ENCODE measurements at places on chromosomes 1 and 21. TPM values are rescaled to one million over a fixed set of nuclear protein-coding genes. Genes with fewer than 3 reads are reported as not detected.

DNA sequence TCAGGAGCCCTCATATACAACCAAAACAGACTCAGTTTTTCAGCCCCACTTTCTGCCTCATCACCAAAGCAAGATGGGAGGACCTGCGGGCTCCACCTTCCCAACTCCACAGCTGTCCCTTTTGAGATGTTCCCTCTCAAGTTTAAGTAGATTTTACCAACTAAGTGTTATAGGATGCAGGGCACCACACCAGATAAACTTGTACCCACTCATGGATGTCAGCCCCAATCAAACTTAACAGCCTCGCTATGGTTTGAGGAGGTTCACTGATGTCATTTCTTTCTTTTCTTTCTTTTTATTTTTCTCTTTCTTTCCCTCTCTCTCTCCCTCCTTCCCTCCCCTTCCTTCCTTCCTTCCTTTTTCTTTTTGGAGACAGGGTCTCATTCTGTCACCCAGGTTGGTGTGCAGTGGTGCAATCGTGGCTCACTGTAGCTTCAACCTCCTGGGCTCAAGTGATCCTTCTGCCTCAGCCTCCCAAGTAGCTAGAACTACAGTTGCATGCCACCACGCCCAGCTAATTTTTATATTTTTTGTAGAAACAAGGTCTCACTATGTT is 13.4 kb downstream of the CD58 start:
- no peaks in the 10 kb centered on the region for H3K27me3 ChIP-seq
- peak overlapping the region; percentile 90 for H3K27ac ChIP-seq
- no peak for DNase-seq
- peaks cover 7% of the 10 kb centered on the region for H3K36me3 ChIP-seq
- H3K4me1 ChIP-seq: peaks cover 88% of the 10 kb centered on the region
- H3K4me3 ChIP-seq: peak overlapping the region; percentile 82

GRCh38 chr1:161324020-161324419 is 9.8 kb downstream of the SDHC start:
- no peak overlapping the region for H3K27ac ChIP-seq
- peaks cover 20% of the 10 kb centered on the region for H3K36me3 ChIP-seq
- DNase-seq: no peak
- H3K27me3 ChIP-seq: no peaks in the 10 kb centered on the region

GRCh38 chr1:81192647-81193642 is 607.8 kb upstream of the ADGRL2 start:
- H3K27ac ChIP-seq: no peak overlapping the region
- H3K36me3 ChIP-seq: no peaks in the 10 kb centered on the region
- no peak overlapping the region for H3K4me3 ChIP-seq
- DNase-seq: no peak

DNA sequence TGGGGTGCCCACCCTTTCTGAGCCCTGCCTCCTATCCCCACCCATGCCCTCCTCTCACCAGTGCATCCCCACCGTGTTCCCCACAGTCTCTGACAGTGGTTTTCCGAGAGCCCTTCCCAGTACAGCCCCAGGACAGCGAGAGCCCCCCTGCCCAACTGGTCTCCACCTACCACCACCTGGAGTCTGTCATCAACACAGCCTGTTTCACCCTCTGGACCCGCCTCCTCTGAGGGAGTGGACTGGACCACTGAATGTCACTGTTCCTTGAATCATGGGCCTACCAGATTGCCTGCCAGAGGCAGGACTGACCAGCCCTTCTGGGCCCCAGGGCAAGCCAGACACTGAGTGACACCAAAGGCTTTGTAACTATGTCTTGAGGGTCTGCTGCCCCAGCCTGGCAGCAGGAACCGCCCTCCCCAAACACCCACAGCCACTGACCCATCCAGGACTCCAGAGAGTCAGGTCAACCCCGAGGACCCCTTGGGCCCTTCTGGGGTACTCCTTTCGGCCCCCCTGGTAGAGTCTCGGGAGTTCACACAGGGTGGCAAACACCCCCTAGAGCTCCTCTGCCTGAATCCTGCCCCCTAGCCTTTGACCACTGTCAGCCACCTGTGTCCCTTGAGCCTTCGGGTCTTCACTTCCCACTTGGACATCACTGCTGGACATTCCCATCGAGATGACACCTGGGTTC is 3.3 kb downstream of the HYI start:
- no peak overlapping the region for H3K4me3 ChIP-seq
- no peak for DNase-seq
- peaks cover 11% of the 10 kb centered on the region for H3K36me3 ChIP-seq

DNA sequence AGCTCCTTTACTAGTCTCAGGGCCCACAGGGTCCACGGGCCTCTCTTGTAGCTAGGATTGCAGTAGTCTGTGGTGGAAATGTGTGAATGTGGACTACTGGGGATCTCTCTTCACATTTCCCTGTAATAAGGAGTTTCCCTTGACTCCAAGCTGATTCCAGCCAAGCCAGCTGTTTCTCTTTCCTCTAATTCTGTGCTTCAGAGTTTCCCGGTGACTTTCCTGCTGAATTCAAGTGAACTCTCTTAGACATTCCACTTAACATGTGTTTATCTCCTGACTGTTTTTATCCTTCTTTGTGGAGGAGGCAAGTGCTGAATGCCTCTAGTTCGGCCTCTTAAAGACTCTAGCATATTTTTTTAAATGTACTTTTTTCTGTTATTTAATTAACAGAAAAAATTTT is 354.0 kb upstream of the RGS18 start:
- no peaks in the 10 kb centered on the region for H3K36me3 ChIP-seq
- H3K27ac ChIP-seq: no peak overlapping the region
- H3K27me3 ChIP-seq: no peaks in the 10 kb centered on the region
- DNase-seq: no peak
- no peak overlapping the region for H3K4me3 ChIP-seq
- no peaks in the 10 kb centered on the region for H3K4me1 ChIP-seq

GRCh38 chr1:230792691-230793462 is 45.7 kb downstream of the CAPN9 start:
- peaks cover 23% of the 10 kb centered on the region for H3K27me3 ChIP-seq
- no peak for DNase-seq
- H3K36me3 ChIP-seq: no peaks in the 10 kb centered on the region
- H3K4me1 ChIP-seq: peaks cover 3% of the 10 kb centered on the region
- no peak overlapping the region for H3K27ac ChIP-seq

- H3K27me3 ChIP-seq: peaks cover 25% of the 10 kb centered on the region
- no peaks in the 10 kb centered on the region for H3K4me1 ChIP-seq
- no peak for DNase-seq
Measured at GRCh38 chr1:39642796-39643195, 3.4 kb upstream of the HEYL start.

DNA sequence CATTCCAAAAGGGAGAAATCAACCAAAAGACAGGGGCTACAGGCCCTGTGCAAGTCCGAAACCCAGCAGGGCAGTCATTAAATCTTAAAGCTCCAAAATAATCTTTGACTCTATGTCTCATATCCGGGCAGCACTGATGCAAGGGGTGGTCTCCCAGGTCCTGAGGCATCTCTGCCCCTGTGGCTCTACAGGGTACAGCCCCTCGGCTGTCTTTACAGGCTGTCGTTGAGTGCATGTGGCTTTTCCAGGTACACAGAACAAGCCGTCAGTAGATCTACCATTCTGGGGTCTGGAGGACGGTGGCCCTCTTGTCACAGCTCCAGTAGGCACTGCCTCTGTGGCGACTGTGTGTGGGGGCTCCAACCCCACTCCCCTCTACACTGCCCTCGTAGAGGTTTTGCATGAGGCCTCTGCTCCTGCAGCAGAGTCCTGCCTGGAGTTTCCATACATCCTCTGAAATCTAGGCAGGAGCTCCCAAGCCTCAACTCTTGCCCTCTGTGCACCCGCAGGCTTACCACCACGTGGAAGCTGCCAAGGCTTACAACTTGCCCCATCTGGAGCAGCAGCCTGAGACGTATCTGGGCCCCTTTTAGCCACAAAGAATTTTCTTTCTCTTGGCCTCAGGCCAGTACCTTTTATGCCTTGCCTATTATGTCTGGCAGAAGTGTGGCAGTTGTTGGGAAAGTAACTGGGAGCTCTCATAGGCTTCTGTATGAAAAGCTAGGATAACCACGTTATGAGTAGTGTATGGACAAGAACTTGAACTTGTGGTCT is 52.5 kb downstream of the POU2F1 start:
- H3K36me3 ChIP-seq: no peaks in the 10 kb centered on the region
- peaks cover 49% of the 10 kb centered on the region for H3K4me1 ChIP-seq
- H3K27me3 ChIP-seq: no peaks in the 10 kb centered on the region
- no peak overlapping the region for H3K27ac ChIP-seq
- no peak for DNase-seq

The LRRIQ3 gene
- 0.82 TPM for total RNA-seq

DNA sequence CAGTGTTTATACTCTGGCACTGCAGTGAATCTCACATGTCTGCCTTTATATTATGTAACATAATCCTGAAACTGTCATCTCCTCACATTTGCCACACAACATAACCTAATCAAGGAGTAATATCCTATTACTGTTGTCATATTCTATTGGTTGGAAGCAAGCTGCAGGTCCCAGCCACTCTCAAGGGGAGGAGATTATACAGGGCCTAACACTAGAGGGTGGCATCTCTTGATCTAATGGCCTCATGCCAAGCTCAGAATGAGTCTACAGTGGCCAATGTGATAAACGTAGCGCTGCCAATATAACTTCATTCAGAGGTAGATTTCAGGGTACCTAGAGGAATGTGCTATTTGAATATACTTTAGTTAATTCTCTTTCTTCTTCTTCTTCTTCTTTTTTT is 166.8 kb downstream of the BACH1 start:
- H3K27me3 ChIP-seq: no peaks in the 10 kb centered on the region
- H3K36me3 ChIP-seq: no peaks in the 10 kb centered on the region
- no peak overlapping the region for H3K4me3 ChIP-seq
- H3K4me1 ChIP-seq: no peaks in the 10 kb centered on the region
- no peak overlapping the region for H3K27ac ChIP-seq

- DNase-seq: peak; percentile 90
- H3K36me3 ChIP-seq: no peaks in the 10 kb centered on the region
- peaks cover 50% of the 10 kb centered on the region for H3K4me1 ChIP-seq
- no peak within 1 kb of the TSS for H3K27ac ChIP-seq
Measured at GRCh38 chr1:206507284-206508129, at the start of gene RASSF5. Gene RASSF5 (plus strand): TSS chr1:206507531. CDS start chr1:206507603, 72 bp downstream.

DNA sequence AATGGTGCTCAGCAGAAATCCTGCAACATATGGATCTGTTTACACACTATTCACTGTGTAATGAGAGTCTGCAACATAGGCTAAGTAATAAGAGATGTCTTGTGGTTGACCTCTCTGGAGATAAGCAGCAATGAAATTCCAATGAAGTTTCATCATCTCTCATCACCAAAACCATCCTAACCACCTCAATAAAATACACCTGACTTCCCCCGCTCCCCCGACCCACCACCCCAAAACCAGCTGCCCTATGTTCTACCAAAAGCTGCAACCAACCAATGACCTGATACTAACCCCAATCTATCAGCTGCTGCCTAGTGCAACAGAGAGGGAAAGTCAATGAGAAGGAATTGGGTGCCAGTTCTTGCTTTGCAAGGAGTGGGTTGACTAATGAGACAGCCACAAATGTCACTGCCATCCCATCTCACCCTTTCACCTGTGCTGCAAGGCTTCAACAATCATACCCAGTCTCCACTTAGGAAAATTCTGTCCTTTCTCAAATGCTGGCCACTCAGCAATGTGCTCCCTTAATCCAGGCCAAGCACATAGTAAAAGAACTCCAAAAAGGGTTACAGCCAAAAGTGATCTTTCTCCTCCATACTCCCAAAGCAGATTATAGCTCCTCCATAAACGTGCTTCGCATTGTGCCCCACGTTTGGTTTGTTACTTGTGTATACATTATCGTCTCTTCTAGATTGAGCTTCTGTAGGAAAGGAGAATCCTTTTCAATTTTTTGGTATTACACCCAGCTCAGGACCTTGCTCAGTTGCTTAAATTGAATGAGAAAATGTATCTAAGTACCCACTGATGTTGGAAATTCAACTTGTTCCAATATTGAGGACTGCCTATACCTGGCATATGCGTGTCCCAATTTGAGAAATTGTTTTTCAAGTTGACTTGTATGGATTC is 29.0 kb downstream of the MRPL39 start:
- H3K4me3 ChIP-seq: no peak overlapping the region
- H3K27ac ChIP-seq: peak overlapping the region; percentile 94
- peak; percentile 50 for DNase-seq
- no peaks in the 10 kb centered on the region for H3K27me3 ChIP-seq

GRCh38 chr1:12528021-12528852 is 89.8 kb downstream of the DHRS3 start:
- H3K4me3 ChIP-seq: no peak overlapping the region
- H3K4me1 ChIP-seq: peaks cover 20% of the 10 kb centered on the region
- no peak overlapping the region for H3K27ac ChIP-seq
- H3K27me3 ChIP-seq: no peaks in the 10 kb centered on the region

The MYOC gene
- total RNA-seq: not detected

DNA sequence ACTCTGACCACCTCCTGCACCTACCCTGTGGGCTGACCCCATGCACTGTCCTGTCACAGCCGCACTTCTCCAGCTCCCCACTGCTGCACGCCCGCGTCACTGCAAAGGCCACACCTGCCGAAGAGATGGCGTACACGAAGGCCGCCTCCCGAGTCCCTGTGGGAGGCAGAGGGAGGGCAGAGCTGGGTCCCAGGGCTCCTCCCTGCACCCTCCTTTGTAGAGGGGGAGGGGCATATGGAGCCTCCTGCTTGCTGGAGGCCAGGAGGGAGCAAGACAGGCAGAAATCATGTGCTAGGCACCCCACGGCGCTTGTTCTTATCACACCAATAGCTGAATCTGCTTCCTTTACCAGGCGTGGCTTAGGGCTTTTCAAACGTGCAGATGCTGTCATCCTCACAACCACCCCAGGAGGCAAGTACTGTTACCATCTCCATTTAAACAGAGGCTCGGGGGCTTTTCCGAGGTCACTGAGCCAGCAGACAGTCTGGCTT is 21.4 kb downstream of the WNT4 start:
- no peak overlapping the region for H3K27ac ChIP-seq
- DNase-seq: no peak
- H3K4me3 ChIP-seq: no peak overlapping the region

DNA sequence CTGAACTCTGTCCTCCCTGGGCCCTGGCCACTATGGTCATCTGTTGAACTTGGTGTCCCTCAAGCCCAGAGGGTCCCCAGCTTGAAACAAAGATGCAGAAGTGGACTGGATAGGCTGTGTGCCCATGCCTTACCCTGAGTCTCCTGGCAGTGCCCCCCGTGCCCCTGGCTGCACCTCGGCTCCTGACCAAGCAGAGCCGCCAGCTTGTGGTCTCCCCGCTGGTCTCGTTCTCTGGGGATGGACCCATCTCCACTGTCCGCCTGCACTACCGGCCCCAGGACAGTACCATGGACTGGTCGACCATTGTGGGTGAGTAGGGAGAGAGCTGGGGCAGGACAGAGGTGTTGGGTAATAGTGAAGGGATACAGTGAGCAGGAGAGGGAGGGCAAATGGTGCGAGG is 10.7 kb downstream of the TIE1 start:
- H3K36me3 ChIP-seq: no peaks in the 10 kb centered on the region
- H3K4me3 ChIP-seq: no peak overlapping the region
- H3K27me3 ChIP-seq: no peaks in the 10 kb centered on the region
- no peak overlapping the region for H3K27ac ChIP-seq
- H3K4me1 ChIP-seq: no peaks in the 10 kb centered on the region

GRCh38 chr1:10252508-10252907 is 42.1 kb downstream of the KIF1B start:
- H3K4me3 ChIP-seq: no peak overlapping the region
- DNase-seq: no peak
- no peaks in the 10 kb centered on the region for H3K36me3 ChIP-seq
- H3K27ac ChIP-seq: no peak overlapping the region
- peaks cover 18% of the 10 kb centered on the region for H3K4me1 ChIP-seq
- no peaks in the 10 kb centered on the region for H3K27me3 ChIP-seq

- DNase-seq: no peak
- H3K4me3 ChIP-seq: no peak overlapping the region
- H3K4me1 ChIP-seq: no peaks in the 10 kb centered on the region
- H3K36me3 ChIP-seq: no peaks in the 10 kb centered on the region
- H3K27ac ChIP-seq: no peak overlapping the region
Measured at GRCh38 chr1:108089477-108089876, 110.7 kb downstream of the SLC25A24 start.
